Putamen (tissue), 1 donor: ENCODE measurements at places on chromosomes 2 and 18.

DNA sequence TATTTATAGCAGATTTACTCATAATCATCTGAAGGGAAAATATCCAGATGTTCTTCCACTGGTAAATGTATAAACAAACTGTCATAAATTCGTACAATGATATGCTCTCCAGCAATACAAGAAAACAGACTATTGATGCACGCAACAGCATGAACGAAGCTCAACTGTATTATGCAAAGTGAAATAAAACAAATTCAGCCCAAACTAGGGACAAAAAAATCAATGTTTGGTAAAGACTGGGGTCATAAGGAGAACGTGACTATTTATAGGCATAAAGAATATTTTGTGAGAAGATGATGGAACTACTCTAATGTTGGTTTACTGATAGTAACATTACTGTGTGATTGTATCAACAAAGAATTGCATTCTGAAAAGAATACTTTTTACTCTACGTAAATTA lies 1276.7 kb upstream of the DDX18 start:
- no peak for DNase-seq

- peak; percentile 25 for DNase-seq
Observed at GRCh38 chr2:158179660-158180059, 78.0 kb downstream of the UPP2 start.

GRCh38 chr18:23833714-23834113 lies 144.5 kb downstream of the LAMA3 start:
- no peak for DNase-seq

GRCh38 chr2:26584191-26584590 lies 57.0 kb downstream of the CIB4 start:
- DNase-seq: no peak

GRCh38 chr2:24382363-24383073 lies 22.2 kb upstream of the ITSN2 start:
- peak; percentile 68 for DNase-seq

- DNase-seq: no peak
Observed at GRCh38 chr2:21084401-21084800, 39.4 kb upstream of the TDRD15 start.

DNA sequence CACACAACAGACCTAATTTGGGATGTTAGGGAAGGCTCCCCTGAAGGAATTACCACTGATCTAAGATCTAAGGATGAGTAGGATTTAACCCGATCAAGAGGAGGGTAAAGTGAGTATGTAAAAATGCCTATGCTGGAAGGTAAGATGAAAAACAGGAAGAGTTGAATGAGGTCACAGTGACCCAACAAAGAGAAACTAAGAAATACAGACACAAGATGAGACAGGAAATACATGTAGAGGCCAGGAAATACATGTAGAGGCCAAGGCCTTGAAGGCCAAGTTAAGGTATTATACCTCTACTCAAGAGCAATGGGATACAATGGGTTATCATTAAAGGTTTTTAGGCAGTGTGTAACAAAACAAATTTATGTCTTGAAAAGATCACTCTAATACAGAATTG lies 131.6 kb upstream of the TANK start:
- DNase-seq: no peak
